Stimulated activated naive B cell treated with anti-CD40 and anti-IgM and Interleukin-4, amounts not matched to agents 10 μg/mL and 1 μg/mL and 100 μg/mL, for 72 hours (primary cell): ENCODE measurements at places on chromosomes 7 and 10.

GRCh38 chr7:100200693-100201092 is 19.1 kb upstream of the PVRIG start:
- DNase-seq, result no peak

- no peak for DNase-seq
Measured at GRCh38 chr7:101595246-101595645, 33.9 kb downstream of the MYL10 start.

GRCh38 chr10:53009961-53010907 is 237.7 kb upstream of the MBL2 start:
- DNase-seq, result no peak

- DNase-seq, result no peak
Measured at GRCh38 chr10:49050366-49050765, 65.0 kb downstream of the VSTM4 start.

DNA sequence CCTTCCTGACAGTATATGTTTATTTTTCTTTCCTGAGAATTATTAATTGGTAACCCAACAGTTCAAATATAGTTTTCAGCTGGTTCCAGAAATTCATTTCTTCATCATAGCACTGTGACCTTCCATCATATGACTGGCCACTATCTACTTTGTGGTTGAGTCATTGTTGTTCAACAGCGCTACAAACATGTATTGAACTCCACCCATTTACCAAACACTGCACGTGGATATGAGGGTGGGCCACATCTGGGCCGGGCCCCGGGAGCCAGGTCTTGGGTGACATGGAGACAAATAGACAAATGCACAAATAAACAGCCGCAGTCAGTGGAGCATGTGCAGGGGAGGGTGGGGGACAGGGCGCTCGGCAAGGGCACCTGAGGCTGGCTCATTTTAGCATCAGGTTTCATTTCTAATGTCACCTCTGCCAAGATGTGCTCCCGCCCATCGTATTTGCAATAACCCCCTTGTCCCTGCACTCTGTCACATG is 24.0 kb upstream of the EEPD1 start:
- no peak for DNase-seq

DNA sequence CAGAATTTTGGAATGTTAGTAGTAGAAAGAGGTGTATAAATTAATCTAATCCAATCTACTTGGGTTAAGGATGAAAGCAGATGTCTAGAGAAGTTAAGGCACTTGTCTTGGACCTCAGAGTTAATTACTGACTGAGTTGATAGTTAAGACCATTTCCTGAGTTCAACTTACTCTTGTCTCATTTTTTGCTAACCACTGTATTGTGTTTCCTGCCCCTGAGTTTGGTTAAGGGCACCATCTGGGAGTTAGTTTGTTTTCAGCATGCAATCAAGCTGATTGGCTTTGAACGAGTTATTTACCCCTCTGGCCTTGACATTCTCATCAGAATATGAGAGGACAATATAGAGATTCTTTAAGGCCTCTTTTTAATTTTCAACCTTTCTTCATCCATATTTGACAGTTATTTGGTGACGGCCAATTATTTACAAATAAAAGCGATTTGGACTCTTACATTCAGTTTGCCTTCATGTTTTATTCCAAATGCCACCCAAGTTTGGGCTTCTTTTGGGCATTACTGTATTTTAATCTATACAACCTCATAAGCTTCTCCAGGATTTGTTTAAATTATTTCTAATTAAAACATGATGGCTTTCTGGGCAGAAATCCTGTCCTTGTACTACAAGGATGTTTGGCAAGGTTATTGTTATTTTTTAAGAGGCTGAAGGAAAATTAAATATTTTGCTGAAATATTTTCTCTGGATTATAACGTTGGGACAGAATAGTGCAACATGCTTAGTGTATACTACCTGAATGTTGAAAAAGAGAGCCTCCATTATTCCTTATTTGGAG is 225.0 kb downstream of the CACNB2 start:
- no peak for DNase-seq

DNA sequence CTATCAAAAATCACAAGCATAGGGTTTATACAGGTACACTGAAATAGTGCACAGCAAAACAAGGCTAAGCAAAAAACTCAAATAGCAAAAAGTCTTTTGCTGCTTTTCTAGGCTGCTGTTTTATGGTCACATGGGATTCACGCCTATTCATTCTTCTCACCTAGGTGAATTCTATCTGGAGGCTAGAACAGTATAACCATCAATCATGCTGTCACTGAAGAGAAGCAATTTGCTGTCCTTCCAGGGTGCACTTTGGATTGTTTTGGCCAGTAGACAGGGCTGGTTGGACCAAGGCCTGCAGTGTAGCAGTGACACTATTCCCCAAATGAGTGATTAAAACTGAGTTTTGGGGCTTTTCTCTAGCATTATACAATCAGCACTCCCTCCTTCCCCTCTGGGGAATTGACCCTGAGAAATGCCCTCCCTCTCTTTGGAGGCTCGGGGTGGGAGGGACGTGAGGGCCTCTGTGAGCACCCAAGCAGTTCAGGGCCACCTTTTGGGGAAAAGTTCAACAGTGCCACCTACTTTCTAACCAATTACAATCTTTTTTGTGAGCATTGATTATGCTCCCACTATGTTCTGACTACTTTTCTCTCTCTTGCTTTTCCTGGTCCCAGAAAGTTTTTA is 16.2 kb upstream of the SND1 start:
- DNase-seq, result no peak

DNA sequence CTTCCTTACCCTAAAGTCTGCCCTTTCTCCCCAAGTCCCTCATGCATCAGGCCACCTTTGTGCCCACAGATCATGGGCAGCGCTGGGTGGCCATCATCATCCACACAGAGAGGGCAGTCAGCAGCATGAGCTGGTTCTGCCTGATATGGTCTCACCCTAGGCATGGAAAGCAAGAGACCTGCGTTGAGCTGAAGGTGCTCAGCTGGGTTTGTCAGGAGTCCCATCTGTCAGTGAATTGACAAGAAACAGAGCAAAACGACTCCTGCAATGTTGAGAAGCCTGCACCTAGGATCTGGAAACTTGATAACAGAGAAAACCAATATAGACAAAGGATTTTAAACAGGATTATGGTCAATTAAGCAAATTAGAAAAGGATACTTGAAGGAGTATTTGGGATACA is 242.7 kb upstream of the PRSS1 start:
- no peak for DNase-seq

DNA sequence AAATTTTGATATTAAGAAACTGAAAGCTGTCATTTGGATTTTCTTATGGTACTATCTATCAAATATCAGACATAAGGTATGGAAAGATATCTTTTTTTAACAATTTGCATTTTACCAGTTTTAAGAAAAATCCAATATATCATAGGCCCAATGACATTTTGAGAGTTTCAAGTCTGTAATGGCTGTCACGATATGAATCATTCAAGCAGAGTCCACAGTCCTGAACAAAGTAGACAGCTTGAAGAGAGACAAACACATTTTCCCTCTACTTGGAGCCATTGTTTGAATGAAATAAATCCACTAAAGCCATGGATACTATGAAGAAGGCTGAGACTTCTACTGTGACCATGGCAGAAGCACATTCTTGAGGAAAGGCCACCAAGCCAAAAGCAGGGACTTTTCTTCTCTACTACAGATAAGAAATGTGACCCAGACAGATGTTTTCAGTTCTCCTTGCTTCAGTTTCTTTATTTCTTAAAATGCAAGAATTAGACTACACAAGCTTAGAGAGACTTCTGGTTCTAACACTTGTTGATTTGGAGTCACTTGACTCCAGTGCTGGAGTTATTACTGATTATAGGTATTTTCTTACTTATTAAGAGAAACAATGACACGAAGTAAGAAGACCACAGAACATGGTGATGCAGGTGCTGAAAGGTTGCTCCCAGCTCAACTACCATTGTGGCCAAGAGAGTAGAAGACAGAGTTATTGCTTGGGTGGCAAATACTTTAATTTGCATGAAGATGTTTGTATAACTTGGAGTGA is 429.1 kb downstream of the KIF20B start:
- DNase-seq, result peak; percentile 28

DNA sequence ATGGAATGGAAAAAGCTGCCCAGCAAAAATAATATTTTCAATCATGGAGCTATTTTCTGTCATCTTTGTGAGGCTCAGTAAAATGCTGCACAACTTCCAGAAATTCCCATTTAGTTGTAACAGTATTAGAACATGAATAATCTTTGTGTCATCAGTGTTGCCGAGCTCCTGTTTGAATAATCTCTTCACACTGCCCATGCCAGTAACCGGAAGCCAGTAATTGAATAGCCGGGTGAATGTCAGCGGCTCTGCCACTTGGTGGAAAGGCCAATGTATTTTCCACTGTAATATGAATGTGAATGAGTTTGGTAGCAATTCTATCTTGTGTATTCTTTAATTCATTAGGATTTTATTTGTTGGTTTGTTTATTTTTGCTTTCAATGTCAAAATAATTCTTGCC is 172.5 kb upstream of the INSYN2A start:
- DNase-seq, result no peak

DNA sequence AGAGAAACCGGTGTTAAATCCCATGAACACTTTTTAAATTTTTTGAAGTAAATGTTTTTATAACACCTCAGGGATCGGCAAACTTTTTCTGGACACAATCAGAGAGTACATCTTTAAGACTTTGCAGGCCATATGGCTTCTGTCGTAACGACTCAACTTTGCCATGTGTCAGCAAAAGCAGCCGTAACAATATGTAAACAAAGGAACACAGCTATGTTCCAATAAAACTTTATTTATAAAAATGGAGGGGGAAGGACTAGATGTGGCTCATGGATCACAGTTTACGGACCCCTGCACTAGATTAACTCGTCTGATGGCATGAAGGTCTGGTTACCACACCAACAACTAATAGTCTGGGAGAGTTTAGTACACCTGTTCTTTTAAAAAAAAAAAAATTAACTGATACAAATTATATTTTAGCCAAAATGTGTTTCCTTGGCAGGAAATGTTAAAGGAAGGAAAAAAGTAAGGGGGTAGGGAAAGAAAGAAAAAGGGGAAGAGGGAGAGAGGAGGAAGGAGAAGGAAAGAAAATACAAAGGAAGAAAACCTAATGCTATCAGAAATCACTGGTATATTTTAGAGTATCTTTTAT is 50.2 kb downstream of the ABI1 start:
- no peak for DNase-seq

- DNase-seq, result no peak
Measured at GRCh38 chr7:108057951-108058481, 55.1 kb upstream of the LAMB1 start.

- DNase-seq, result no peak
Measured at GRCh38 chr7:150321788-150322113, 1.4 kb upstream of the LRRC61 start.

- DNase-seq, result no peak
Measured at GRCh38 chr7:24401628-24402593, 117.9 kb downstream of the NPY start.

GRCh38 chr7:32255036-32255435 is 184.8 kb upstream of the PDE1C start:
- DNase-seq, result no peak

GRCh38 chr10:116237260-116237659 is 35.7 kb downstream of the GFRA1 start:
- DNase-seq, result no peak

DNA sequence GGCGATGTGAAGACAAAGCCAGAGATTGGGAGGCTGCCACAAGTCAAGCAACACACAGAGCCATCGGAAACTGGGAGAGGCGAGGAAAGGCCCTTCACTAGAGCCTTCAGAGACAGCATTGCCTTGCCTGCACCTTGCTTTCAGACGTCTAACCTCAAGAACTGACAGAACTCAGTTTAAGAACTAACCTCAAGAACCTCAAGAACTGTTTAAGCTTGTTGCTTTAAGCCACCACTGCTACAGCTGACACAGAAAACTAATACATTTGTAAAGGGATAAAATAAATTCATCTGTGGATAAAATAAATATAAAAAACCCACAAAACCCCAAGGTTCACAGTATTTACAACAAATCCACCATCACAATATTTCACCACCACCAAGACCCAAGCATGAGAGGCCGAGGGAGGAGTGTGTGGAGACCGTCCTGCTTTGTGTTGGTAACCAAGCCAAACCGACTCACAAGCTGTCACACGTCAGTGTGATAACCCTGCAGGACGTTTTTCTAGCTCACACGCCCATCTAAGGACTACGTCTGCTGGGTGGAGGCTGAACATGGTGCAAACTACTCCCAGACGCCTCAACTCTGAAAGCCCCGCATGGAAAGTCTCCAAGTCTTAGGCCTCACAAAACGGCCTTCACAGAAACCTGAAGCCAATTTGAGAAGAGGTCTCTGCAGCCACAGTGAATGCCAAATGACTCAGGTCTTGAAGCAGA is 116.8 kb downstream of the ABLIM1 start:
- no peak for DNase-seq

- no peak for DNase-seq
Measured at GRCh38 chr7:22858640-22859561, 36.3 kb upstream of the TOMM7 start.

GRCh38 chr10:26843736-26844135 is 17.0 kb downstream of the ABI1 start:
- no peak for DNase-seq

DNA sequence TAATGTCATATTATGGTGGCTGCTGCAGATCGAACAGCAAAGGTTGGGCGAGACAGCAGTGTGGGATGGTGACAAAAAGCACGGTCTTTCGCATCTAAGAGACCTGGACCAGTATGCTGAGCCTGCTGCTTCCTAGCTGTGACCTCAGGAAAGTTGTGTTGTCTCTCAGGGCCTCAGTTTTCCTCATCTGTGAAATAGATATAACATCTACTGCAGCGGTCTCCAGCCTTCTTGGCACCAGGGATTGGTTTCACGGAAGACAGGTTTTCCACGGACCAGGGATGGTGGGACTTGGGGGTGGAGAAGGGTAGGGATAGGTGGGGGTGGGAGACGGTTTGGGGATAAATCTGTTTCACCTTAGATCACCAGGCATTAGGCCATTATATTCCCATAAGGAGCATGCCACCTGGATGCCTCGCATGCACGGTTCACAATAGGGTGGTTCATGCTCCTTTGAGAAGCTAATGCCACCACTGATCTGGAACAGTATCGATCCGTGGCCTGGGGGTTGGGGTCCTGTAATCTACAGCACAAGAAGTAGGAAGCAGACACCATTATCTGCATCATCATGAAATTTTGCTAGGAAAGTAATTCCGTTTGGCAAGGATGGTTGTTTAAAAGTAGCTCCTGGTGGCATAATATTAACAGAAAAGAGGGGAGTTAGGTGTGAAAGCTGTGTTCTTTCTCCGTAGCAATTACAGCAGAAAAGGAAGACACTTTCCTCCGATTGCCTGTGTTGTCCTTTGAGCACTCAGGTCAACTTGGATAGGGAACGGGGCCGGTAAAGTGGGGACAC is 10.8 kb downstream of the KLF6 start:
- no peak for DNase-seq

GRCh38 chr10:113856563-113856962 is 2.1 kb downstream of the NHLRC2 start:
- no peak for DNase-seq

GRCh38 chr10:72588266-72588665 is 37.6 kb downstream of the MICU1 start:
- no peak for DNase-seq

- no peak for DNase-seq
Measured at GRCh38 chr10:93604146-93604545, 3.1 kb upstream of the RBP4 start.

DNA sequence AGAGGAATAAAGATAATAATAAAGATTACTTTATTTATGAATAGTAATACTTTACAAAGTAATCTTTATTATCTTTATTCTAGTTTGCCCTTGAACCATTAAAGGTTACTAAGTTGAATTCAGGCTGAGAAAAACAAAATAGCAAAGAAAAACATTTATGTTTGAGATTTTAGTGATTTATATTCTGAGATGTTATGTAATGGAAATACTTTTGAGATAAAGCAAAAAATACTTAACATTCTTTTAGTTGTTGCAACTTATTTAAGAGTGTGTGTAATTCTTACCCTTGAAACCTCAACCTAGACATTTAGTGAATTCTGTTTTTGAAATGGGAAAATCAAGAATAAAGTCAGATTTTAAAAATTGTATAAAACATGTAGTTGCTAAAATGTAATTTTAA is 40.0 kb downstream of the MINPP1 start:
- DNase-seq, result no peak
